CD4-positive, CD25-positive, alpha-beta regulatory T cell (primary cell): ENCODE measurements at places on chromosomes 6 and 20. TPM values are rescaled to one million over a fixed set of nuclear protein-coding genes. Genes with fewer than 3 reads are reported as not detected.

DNA sequence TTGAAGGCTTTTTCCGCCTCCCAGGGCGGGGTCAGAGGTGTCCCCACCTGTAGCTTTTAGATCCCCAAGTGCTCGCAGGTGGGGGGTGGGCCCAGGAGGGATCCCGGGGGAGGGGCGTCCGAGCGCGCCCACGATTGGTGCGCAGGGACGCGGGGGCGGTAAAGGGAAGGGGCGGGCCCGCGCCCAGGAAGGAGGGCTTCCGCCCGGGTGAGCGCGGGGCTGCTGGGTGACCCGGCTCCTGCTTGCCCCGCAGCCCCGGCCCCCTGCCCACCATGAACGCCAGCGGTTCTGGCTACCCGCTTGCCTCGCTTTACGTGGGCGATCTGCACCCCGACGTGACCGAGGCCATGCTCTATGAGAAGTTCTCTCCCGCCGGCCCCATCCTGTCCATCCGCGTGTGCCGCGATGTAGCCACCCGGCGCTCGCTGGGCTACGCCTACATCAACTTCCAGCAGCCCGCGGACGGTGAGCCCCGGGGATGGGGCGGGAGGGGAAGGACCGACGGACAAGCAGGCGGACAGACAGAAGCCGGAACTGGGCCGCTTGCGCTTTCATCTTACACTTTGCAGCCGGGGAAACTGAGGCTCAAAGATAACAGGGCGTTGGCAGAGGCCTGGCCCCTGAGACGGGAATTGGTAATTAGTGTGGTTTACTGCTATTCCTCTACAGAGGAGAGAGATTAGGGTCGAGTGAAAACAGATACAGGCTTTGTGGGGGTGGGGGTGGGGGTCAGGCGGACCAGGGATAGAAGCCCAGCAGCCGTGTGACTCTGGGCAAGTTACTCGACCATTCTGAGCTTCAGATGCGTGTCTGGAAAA is at the start of gene PABPC1L:
Gene PABPC1L (plus strand): TSS at position 189 of the 818 bp plus-strand sequence. CDS start 84 bp downstream, at position 273.
- DNase-seq: peak; percentile 87

The C20orf204 gene
- polyA plus RNA-seq: not detected

The FOXP4 gene
- polyA plus RNA-seq: 0.38 TPM

The C6orf163 gene
- 1.9 TPM for polyA plus RNA-seq

The HLA-DOB gene
- 4.3 TPM for polyA plus RNA-seq

The LKAAEAR1 gene
- polyA plus RNA-seq: not detected

DNA sequence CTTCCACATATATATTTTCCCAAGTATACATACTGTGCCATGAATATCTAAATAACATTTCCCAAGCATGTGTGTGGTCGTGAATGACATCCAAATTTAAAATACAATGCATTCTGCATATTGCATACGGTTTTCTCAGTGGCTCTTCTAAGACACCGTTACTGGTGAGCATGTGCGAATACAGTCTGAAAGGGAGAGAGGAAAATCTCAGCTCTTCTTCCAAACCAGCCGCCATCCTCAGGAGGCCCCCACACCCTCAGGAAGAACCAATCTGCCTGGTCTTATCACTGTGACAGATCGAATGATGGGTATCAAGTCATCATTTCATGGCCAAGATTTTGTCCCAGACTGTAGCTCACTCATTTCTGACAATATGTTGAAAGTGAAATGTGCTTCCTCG is 50.7 kb downstream of the ADAT2 start:
- DNase-seq: no peak

DNA sequence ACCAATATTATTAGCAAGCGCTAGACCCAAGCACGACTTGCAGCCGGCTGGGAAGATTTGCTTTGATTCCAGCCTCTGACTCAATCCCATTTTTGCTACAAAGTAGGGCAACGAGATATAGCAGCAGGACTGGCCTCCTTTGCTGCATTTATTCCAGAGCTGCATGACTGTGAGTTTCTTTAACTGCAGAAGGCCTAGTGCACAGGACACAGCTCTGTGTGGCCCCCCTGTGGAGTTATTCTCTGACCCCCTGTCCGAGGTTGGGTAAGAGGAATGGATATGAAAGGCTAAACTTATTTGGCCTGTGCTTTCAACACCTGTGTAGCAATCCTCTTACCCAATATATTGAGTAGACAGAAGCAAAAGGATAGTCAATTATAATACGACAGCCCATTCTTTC is 133.3 kb upstream of the SPTLC3 start:
- DNase-seq: no peak

DNA sequence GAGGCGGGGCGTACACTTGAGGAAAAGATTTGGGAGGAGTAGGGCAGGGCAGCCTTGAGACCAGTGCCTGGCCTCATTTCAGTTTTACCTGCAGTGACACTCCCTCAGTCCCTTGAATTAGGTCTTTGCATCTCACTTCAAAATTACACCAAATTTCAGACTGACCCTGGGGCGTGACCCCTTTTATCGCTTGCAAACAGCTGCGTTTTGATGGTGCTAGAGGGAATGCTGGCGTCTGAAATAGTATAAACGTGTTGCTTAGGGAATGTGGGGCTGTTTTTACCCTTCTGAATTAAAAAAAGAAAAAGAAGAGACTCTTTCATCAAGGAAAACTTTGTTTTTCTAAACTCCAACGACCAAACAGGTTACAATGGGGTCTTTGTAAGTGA is 21.0 kb downstream of the COL9A1 start:
- DNase-seq: no peak

The NMBR gene
- not detected for polyA plus RNA-seq

DNA sequence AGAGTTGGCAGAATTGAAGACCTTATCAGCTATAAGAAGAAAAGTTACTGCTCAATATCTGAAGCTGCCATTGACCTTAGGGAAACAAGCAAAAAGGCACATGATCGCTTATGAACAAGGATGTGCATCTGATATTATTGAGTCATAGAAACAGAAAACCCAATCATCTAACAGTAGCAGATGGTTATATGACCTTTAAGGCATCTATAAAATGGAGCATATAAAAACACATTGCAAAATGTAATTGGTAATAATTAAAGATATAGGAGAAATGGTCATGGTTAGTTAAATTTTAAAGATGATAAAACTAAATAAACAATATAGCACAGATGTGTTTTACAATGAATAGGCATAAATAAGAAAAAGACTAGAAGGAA is 260.1 kb upstream of the TAB2 start:
- no peak for DNase-seq

- DNase-seq: no peak
Measured at GRCh38 chr6:51841626-51842025, 245.8 kb downstream of the PKHD1 start.

The LEMD2 gene
- polyA plus RNA-seq: 25.7 TPM

- no peak for DNase-seq
Measured at GRCh38 chr6:108715832-108716231, 132.4 kb upstream of the ARMC2 start.

- DNase-seq: no peak
Measured at GRCh38 chr6:121435444-121436069, at the start of gene GJA1. Gene GJA1 (plus strand): TSS chr6:121435646. CDS start chr6:121446848, 11,202 bp downstream.
